T-cell (primary cell): ENCODE measurements at places on chromosomes 12 and 14.

- peak overlapping the region; percentile 94 for H3K4me3 ChIP-seq
- H3K27ac ChIP-seq, result peak overlapping the region; percentile 89
Observed at GRCh38 chr14:74882103-74882920, 596 bp downstream of the DLST start.

DNA sequence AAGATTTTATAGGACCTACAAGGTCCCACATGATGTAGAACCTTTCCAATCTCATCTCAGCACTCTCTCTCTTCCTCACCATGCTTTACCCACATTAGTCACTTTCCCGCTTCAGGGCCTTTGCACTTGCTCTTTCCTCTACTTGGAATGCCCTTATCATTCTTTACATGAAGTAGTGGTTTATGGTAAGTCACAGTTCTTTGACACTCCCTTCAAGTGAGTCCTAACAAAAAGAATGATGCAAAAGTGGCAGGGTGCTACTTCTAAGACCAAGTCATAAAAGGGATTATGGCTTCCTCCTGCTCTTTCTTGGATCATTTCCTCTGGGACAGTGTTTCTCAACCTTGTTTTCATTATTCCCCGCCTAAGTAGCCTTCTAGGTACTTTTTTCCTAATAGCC, 13.1 kb downstream of the TMBIM4 start:
- H3K27me3 ChIP-seq, result no peaks in the 10 kb centered on the region
- H3K4me3 ChIP-seq, result no peak overlapping the region
- H3K36me3 ChIP-seq, result peaks cover 10% of the 10 kb centered on the region
- no peak for DNase-seq

DNA sequence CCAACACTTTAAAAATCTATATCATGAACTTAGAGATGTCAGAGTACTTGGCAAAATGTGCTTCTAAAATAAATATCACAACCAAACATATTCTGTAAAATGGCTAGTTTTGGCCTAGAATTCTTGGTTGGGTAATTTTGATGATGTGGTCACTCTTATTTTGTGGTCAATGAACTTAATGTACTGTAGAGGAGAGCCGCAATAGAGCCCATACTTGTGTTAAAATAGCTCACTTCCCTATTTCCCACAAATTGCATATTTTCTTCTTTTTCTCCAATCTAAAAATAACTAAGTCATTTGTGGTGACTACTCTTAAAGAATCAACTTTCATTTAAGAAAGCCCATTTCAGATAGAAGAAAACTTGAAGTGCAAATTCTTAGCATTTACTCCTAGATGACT, 619.4 kb downstream of the CCER1 start:
- H3K27me3 ChIP-seq, result no peaks in the 10 kb centered on the region
- no peak for DNase-seq
- no peak overlapping the region for H3K4me3 ChIP-seq
- no peaks in the 10 kb centered on the region for H3K36me3 ChIP-seq
- no peak overlapping the region for H3K27ac ChIP-seq
- no peaks in the 10 kb centered on the region for H3K4me1 ChIP-seq

DNA sequence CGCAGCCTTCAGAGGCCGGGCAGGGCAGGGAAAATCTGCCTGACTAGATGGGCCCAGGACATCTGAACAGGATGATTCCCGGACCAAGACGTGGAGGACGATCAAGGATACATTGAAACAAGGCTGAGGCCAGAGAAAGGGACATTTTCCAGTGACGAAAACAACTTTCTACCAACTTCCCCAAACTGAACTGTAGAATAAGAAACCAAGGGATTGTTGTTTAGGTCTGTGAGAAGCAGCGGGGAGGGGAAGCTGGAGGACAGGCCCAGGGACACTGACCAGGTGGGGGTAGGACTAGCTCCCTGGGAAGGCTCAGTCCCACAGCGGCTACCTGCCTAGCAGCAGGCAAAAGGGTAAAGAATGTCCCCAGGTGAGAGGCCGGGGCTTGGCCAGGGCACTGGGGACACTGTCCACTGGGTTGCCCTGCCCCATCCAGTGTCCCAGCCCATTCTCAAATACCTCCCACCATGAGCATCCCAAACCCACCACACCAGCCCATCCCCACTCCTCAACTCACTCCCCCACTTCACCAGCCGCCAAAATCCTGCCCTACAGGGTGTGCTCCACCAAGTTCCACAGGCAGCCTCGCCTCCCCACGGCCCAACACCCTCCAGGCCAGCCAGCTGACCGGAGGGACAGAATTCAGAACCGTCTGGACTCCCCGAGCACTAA, 995 bp downstream of the TNFRSF1A start:
- no peaks in the 10 kb centered on the region for H3K36me3 ChIP-seq
- peak overlapping the region; percentile 94 for H3K4me3 ChIP-seq
- no peaks in the 10 kb centered on the region for H3K27me3 ChIP-seq
- peak overlapping the region; percentile 88 for H3K27ac ChIP-seq

DNA sequence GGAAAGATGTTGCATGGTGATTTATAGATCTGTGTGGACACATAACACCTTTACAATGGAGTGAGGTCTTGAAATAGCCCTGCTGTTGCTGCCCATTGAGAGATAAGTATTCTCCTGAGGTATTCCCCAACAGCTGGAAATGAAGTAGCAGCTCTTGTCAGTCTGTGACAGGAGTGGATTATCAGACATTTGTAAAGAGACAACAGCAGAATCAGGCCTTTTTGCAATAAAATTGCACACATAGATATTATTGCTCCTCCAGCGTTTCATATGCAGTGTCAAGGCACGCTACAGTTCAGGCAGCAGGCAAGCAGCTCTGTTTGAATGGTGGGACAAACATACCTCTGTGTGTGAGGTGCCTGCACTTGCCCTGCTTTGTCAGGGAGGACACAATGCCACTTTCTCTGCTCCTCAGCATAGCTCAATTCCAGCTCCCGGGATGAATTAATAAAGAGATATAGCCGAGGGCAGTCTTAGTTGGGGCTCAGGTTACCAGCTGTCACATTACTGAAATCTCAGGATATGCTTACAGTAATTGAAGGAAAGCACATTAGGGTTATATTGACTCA, 49.4 kb downstream of the BICD1 start:
- H3K27ac ChIP-seq, result no peak overlapping the region
- H3K4me3 ChIP-seq, result no peak overlapping the region
- H3K36me3 ChIP-seq, result no peaks in the 10 kb centered on the region

DNA sequence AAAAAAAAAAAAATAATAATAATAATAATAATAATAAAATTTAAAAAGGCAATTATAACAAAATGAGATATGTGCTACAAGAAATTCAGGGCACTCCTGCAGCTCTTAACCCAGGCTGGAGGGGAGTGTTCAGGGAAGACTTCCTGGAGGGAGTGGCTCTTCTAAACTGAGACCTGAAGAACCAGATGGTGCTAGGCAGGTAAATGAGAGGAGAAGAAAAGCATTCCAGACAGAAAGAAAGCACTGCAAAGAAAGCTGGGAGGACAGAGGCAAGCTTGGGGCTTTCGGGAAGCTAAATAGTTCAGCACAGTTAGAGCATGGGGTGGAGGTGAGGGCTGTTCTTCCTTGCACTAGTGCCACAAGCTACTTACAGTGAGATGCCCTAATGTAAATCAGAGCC, 9.9 kb upstream of the SRSF9 start:
- H3K4me1 ChIP-seq, result peaks cover 32% of the 10 kb centered on the region
- no peaks in the 10 kb centered on the region for H3K27me3 ChIP-seq
- H3K27ac ChIP-seq, result peak overlapping the region; percentile 62

GRCh38 chr12:48349471-48349870, 1.2 kb downstream of the ZNF641 start:
- DNase-seq, result no peak
- H3K4me3 ChIP-seq, result peak overlapping the region; percentile 80
- H3K4me1 ChIP-seq, result peaks cover 18% of the 10 kb centered on the region
- H3K36me3 ChIP-seq, result peaks cover 35% of the 10 kb centered on the region

GRCh38 chr14:43369710-43370564, 1137.1 kb downstream of the FSCB start:
- no peak for DNase-seq
- H3K4me3 ChIP-seq, result no peak overlapping the region
- no peaks in the 10 kb centered on the region for H3K36me3 ChIP-seq
- H3K27me3 ChIP-seq, result no peaks in the 10 kb centered on the region

DNA sequence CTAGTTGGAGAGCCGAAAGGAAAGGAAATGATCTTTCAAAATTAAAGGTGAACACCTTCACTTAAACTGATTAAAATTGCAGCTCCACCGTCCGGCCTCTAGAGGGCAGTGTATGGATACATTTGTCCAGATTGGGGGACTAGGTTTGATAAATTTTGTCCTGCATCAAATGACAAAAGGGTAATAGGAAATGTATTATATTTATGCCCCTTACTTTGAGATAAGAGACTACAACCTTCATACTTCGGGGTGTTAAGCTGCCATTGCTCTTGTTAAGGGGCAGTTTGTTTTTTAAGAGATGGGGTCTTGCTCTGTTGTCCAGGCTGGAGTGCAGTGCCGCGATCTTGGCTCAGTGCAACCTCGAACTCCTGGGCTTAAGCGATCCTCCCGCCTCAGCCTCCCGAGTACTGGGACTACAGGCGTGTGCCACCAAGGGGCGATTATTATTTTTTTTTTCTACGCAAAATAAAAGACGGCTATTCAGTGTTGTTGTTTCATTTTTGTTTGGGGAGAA, 818 bp upstream of the SUOX start:
- H3K27me3 ChIP-seq, result no peaks in the 10 kb centered on the region
- no peak overlapping the region for H3K27ac ChIP-seq
- H3K36me3 ChIP-seq, result peaks cover 10% of the 10 kb centered on the region
- peaks cover 16% of the 10 kb centered on the region for H3K4me1 ChIP-seq

DNA sequence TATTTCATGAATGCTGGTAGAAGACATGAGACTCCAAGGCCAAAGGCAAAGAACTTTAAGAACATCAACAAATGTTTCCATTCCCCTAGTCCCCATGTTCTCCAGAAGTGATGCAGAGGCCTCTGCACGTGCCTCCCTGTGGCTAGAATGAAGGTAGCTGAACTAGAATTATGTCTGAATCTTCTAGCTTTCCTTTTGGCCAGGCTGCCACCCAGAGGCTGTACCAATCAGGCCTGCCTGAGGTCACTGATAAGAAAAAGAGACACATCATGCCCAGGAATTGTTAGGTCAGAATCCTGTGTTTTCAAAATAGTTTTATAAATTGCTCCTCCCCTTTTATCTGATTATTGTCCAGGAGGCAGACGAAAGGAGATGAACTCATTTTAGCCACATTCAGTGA, 188.0 kb upstream of the SLC16A7 start:
- no peak for DNase-seq
- H3K27me3 ChIP-seq, result no peaks in the 10 kb centered on the region
- H3K4me3 ChIP-seq, result no peak overlapping the region
- no peaks in the 10 kb centered on the region for H3K4me1 ChIP-seq
- no peak overlapping the region for H3K27ac ChIP-seq
- H3K36me3 ChIP-seq, result no peaks in the 10 kb centered on the region

- H3K36me3 ChIP-seq, result no peaks in the 10 kb centered on the region
- no peaks in the 10 kb centered on the region for H3K4me1 ChIP-seq
- no peak overlapping the region for H3K4me3 ChIP-seq
- H3K27ac ChIP-seq, result no peak overlapping the region
Observed at GRCh38 chr12:20101046-20101445, 267.3 kb upstream of the PDE3A start.

- no peaks in the 10 kb centered on the region for H3K27me3 ChIP-seq
- H3K4me3 ChIP-seq, result no peak overlapping the region
- no peaks in the 10 kb centered on the region for H3K4me1 ChIP-seq
- H3K27ac ChIP-seq, result no peak overlapping the region
- H3K36me3 ChIP-seq, result no peaks in the 10 kb centered on the region
- no peak for DNase-seq
Observed at GRCh38 chr12:39972119-39972518, 133.8 kb downstream of the SLC2A13 start.

GRCh38 chr14:56592746-56593544, 13.3 kb downstream of the TMEM260 start:
- no peak overlapping the region for H3K27ac ChIP-seq
- no peaks in the 10 kb centered on the region for H3K27me3 ChIP-seq
- H3K4me3 ChIP-seq, result no peak overlapping the region
- no peaks in the 10 kb centered on the region for H3K36me3 ChIP-seq
- no peak for DNase-seq

DNA sequence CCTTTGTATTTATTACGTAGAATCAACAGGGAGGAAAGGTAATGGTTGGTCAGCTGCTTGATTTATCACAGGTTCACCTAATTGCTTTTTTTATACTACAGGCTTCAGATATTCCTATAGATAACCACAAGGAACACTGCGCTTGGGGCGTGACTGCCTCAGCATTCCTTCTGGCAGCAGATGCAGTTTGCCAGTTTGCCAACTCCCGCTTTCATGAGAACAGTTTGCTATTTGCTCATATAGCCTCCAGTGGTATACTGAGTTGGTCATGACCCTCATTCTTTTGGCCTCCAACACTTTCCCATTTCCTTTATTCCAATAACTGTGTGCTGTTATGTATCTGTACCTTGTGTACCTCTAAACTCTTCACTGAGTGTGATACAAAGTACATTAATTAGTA, 38.6 kb upstream of the ACSM4 start:
- no peak for DNase-seq
- H3K36me3 ChIP-seq, result no peaks in the 10 kb centered on the region
- H3K4me3 ChIP-seq, result no peak overlapping the region
- H3K4me1 ChIP-seq, result no peaks in the 10 kb centered on the region
- no peaks in the 10 kb centered on the region for H3K27me3 ChIP-seq

DNA sequence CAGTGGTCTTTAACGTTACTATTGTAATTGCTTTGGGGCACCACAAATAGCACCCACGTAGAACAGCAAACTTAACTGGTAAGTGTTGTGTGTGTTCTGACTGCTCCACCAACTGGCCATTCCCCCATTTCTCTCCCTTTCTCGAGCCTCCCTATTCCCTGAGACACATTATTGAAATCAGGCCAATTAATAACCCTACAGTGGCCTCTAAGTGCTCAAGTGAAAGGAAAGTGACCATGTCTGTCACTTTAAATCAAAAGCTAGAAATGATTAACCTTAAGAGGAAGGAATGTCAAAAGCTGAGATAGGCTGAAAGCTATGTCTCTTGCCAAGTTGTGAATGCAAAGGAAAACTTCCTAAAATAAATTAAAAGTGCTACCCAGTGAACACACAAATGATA, 22.3 kb downstream of the PPP1R13B start:
- H3K4me3 ChIP-seq, result no peak overlapping the region
- no peaks in the 10 kb centered on the region for H3K36me3 ChIP-seq
- peaks cover 1% of the 10 kb centered on the region for H3K4me1 ChIP-seq
- H3K27me3 ChIP-seq, result no peaks in the 10 kb centered on the region

DNA sequence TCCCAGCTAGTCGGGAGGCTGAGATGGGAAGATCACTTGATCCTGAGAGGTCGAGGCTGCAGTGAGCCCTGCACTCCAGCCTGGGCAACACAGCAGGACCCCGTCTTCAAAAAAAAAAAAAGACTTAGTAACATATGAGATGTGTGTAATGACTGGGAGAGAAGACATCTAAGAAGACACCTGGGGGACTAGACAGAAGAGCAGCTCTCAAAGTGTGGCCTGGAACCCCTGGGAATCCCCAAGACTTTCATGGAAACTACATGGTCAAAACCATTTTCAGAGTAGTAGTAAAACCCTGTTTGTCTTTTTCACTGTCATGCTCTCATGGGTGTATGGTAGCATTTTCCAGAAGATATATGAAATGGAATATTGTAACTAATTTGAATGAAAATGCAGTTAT, 45.3 kb downstream of the R3HDM2 start:
- no peak for DNase-seq
- no peaks in the 10 kb centered on the region for H3K27me3 ChIP-seq
- no peak overlapping the region for H3K4me3 ChIP-seq
- peaks cover 11% of the 10 kb centered on the region for H3K36me3 ChIP-seq
- H3K27ac ChIP-seq, result no peak overlapping the region
